ENCODE measurements at places on chromosomes 7 and 10.

GRCh38 chr7:113824117-113824823 is 94.5 kb downstream of the PPP1R3A start:
- no peak for DNase-seq

DNA sequence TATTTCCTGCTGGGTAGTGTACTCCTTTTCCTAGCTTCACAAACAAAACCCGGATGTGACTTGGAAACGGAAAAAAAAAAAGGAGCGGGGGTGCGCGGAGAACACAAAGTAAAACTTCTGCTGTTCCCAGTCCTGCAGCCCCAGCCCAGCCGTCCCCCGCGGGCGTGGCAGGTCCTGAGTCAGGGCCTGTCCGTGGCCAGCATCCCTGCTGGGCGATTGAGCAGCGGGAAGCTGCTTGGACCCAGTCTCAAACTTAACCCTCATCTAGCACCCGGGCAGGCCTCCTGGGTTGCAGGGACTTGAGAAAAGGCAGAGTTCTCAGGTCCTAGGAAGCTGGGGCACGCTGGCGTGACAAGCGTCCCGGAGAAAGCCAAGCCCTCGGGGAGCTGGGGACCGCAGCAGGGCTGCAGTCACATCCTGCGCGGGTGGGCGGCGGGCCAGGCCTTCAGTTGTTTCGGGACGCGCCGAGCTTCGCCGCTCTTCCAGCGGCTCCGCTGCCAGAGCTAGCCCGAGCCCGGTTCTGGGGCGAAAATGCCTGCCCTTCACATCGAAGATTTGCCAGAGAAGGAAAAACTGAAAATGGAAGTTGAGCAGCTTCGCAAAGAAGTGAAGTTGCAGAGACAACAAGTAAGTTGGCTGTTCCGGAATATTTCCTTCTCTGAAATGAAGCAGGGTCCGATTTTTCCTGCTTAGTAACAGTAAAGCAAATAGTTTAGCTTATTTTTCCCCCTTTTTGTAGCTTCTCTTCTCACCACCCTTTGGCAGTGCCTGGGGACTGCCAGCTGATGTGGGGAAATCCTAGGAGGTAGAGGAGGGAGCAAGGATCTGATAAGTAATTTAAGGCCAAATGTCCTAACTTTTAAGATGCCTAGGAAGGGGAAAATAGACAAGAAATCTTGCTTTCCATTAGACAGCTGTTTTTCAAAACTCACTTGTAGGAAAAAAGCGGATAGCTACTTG is at the start of gene GNG11:
TSS of gene GNG11 (plus strand) at position 129 of the 960 bp plus-strand sequence. CDS start at position 532, 403 bp downstream.
- DNase-seq = no peak

- no peak for DNase-seq
Measured at GRCh38 chr7:130917669-130918128, 183.7 kb upstream of the KLF14 start.

DNA sequence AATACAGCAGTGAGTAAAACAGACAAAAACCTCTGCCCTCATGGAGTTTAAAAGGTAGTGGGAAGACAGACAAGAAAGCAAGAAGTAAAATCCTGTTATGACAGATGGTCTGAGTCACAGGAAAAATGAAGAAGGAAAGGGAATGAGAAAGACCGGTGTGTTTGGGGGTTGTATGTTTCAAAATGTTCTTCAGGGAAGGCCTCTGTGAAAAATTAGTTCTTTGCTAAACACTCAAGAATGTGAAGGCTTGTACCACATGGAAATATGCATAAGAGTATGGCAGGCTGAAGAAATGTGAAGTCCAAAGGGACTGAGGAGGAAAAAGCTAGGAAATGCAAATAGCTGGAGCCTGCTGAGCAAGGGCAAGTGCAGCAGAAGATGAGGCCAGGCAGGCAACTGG is 315.9 kb upstream of the SEMA3A start:
- DNase-seq = no peak

DNA sequence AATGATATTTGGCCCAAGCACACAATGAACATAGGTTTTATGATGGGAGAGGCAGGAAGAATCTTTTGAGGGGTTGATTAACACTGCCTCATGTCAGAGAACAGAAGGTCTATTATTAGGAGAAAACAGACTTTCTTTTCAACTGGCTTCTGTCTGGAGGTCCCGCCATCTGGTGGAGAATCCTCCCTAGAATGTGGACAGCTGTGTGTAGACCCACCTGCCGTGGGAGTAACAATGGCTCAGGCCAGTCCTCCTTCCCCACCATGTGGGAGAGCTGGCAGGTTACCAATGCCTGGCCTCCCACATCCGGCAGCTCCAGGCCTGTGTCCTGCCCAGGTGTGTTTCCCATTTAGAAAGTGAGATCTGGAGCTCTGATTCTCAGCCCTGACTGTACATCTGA is 70.4 kb upstream of the AOAH start:
- peak; percentile 24 for DNase-seq

GRCh38 chr10:70593513-70593890 is 9.0 kb downstream of the PRF1 start:
- no peak for DNase-seq

DNA sequence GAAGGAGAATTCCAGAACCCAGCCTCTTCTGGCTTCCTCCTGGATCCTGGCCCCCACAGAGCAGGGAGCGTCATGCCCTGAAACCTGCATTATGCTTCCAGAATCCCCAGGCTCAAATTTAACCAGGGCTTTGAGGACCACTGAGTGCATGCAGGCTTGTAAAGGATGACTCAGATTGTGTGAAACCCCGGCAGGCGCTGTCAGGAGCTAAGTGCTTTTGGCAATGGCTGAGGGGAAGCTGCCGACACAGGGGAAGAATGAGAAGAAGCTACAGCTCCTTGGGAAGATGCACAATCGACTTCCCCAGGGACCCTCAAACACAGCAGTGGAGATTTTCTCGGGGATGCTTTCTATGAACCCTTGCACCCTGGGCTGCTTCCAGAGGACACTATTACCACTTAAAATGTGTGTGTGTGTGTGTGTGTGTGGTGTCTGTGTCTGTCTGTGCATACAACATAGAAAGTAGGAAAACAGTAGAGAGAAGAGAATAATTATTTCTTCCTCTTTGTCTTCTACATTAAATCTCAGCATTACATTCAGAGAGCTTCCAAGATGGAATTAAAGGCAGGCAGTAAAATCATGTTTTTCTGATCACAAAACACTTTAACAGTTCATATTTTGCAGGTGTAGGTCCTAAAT is 183.5 kb upstream of the INHBA start:
- no peak for DNase-seq

DNA sequence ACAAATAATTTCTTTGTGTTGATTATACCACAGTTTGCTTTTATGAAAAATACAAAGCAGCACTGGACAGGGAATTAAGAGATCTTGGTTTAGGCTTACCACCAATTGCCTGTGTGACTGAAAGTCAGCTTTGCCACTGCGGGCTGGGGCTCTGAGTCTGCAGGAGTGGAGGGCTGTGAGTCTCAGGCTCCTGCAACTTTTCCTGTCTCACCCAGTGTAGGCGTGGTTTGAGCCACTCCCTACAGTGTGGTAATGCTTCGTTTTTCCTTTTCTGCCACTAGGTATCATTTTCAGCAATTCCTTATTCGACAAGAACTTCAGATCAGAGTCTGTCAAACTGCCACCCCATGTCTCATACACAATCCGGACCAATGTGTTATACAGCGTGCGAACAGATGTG is 180.6 kb downstream of the ABCA13 start:
- DNase-seq = no peak

DNA sequence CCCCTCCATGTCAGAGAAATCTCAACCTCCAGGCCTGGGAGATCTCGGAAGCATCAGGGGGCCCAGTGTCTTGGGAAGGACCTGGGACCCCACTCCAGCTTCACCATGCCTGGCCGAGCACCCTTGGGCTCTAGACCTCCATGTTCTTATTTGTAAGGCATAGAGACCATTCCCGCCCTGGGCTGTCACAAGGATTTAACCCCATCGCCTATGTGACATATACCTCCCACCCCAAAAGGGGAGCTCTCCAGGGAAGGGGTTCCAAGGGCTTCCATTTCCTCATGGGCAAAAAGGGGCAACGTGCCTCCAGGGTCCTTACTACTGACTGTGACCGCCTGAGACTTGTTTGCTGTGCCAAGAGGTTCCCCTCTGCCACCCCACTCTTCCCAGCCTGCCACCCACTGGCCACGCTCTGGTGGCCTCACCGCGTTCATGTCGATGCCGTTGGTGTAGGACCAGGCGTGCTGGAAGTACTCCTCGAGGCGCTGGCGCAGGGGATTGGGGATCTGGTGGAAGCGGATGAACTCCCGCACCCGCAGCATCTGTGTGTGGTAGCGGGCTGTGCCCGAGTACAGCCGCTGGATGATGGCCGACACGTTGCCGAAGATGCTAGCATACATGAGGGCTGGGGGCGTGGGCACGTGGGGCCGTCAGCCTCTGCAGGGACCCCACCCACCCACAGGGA is 27.5 kb downstream of the KCNH2 start:
- no peak for DNase-seq

- DNase-seq = no peak
Measured at GRCh38 chr7:154757756-154758155, 245.2 kb downstream of the PAXIP1 start.

DNA sequence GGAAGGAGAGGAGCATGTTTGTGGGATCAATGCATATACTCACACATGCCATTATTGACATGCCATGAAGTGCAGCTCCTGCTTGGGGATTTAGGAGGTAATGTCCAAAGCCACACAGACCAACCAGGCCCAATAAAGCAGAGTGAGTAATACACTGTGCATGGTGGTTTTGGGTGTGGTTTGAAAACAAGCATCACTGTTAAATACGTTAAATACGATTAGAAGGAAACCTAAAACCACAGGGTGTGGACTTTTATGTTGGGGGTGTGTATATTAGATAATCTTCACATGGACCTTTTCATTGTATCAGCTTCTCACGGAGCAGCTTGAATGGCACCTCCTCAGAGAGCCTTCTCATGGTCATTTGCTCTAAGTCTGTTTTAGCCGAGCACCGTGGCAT is 10.4 kb upstream of the EIF3A start:
- no peak for DNase-seq

GRCh38 chr7:157462840-157463239 is 126.0 kb downstream of the DNAJB6 start:
- no peak for DNase-seq

DNA sequence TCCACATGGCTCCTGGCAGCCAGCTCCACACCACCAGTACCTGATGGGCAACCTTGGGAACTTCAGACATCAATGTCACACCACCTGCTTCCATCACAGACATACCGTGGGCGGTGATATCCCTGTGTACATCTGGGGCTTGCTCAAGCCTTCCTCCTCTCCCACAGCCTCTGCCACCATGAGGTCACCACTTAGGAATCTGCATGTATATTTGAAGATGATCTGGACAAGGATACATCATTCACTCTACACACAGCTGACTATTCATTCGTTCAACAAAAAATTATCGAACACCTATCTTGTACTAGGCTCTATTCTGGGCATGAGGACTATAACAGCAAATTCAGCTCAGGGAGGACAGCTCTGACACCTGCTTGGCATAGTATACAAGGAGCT is 6.8 kb downstream of the DLG5 start:
- no peak for DNase-seq

DNA sequence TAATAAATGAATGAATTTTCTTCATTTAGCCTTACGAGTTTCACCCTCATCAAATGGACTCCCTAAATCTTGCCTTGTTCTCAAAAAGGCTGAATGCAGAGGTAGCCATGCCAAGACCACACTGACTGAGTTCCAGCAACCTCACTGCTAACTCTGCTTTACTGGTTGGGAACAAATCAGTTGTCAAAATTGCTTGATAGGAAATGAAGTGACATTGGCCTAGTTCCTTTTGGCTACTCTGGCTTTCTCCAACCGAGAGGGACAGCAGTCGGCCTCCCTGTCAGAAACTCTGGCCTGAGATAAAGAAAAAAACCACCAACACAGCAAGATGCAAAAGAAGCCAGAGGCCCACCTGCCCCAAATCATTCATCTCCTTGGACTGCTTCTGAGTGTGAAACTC is 87.0 kb downstream of the PPP1R3C start:
- DNase-seq = no peak

- no peak for DNase-seq
Measured at GRCh38 chr10:119550827-119551226, 8.3 kb upstream of the RGS10 start.

DNA sequence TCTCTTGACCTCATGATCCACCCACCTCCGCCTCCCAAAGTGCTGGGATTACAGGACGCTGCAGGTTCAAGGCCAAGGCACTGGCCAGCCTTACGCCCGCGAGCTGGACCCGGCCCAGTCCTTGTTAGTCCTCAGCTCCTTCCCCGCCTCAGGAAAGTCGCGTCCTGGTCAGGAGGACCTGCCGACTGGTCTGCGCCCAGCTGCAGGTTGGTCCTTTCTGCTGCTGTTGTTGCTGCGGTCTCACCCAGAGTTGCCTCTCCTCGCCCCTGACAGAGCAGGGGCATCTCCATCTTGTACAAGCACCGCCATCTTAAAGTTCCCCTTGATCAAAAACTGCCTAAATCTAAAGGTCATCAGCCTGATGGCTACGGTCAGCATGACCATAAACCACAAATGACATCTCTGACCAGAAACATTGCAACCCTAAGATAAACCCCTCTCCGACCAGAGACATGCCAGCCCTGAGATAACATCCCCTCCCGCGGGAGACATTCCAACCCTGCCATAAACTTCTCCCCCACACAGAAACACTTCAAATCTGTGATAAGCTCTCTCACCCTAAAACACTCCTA is 13.9 kb upstream of the BMS1 start:
- DNase-seq = no peak

DNA sequence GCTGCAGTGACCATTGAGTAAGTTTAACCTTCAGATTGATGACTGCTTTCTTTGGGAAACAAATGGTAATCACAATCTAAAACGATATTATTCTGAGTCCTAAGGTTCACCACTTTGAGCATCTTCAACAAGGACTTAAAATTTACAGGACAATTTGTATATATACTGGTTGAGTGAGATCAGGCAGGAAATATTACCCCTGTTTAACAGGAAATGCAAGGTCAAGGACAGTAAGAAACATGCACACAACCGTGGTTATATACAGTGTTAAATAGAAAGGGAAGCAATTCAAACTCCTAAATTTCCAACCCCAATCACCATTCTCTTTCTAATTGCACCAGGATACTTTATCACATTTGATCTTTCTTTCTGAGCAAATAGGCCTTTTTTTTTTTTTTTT is 96.1 kb downstream of the ZNF277 start:
- DNase-seq = no peak

DNA sequence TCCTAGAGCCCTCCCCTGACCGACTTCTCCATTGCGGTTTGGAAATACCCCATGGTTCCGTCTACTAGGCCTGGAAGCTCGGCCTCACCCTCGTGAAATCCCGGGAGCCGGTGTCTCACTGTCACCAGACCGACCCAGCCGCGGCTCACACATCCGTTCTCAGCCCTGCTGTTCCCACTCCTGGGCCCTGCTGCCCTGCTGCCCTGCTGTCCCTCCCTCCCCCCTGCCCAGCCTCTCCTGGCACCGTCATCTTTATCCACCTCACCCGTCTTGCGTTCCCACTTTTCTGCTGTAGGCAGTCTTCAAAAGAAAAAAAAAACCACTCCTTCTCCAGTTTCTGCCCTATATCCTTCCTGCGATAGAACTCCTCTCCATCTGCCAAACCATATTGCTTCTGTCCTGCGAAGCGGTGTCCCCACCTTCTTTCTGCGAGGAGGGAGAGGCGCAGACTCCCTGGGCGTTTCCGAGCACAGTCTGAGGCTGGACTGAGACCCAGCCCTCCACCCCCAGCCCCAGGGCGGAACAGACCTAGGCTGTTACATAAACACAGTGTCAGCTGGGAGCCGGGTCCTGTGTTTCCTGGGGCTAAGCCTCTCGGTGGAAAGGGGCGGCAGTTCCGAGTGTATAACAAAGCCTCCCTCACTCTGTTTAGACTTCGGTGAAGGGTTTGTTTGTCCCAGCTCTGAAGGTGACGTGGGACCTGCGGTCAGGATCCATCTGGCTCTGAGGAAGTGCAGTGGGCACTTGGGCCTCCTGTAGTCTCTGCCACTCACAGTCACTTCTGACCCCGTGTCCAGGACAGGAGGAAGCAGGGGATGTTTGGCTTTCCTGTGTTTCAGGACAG is 2.8 kb downstream of the AGAP3 start:
- no peak for DNase-seq
